IPS DF 6.9 (cell line): ENCODE measurements at places on chromosomes 5 and 9.

GRCh38 chr5:83265318-83265717 is 188.0 kb downstream of the XRCC4 start:
- no peaks in the 10 kb centered on the region for H3K27me3 ChIP-seq
- no peak overlapping the region for H3K4me3 ChIP-seq
- H3K27ac ChIP-seq: no peak overlapping the region
- no peaks in the 10 kb centered on the region for H3K4me1 ChIP-seq

- H3K4me3 ChIP-seq: no peak overlapping the region
- H3K27ac ChIP-seq: no peak overlapping the region
- DNase-seq: no peak
Observed at GRCh38 chr9:82563094-82563493, 499.8 kb downstream of the RASEF start.

DNA sequence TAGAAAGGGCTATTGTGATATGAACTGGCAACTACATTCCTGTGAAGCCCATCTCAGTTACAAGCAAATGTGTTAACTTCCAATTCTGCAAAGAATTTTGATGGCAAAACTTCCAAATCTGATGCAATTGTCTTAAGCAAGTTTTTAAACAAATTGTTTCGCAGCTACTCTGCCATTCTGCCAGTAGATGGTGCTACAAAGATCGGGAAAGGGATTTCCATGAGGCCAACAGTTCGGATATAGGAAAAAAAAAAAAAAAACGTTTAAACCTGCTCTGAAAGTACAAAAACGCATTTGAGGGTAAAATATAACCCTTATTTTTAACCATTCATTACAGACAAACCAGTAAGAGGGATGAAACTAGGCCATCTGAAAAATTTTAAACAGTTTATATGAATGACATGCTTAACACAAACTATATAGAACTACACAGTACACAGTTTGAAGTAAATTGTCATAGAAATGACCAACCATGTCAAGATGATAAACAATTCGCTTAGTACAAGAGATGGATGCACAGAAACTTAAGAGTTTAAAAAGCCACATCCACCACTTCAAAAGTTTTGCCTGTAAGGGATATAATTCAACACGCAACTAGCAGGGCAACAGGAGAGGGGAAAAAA is 2.2 kb downstream of the HNRNPA0 start:
- H3K4me3 ChIP-seq: peak overlapping the region; percentile 98; the same call in 1 of the 2 replicates
- no peak overlapping the region for H3K27ac ChIP-seq
- H3K4me1 ChIP-seq: no peaks in the 10 kb centered on the region; the same call in none of the 2 replicates

GRCh38 chr5:179378116-179378440 is 32.8 kb upstream of the ADAMTS2 start:
- H3K27me3 ChIP-seq: no peaks in the 10 kb centered on the region
- no peak overlapping the region for H3K4me3 ChIP-seq
- H3K4me1 ChIP-seq: no peaks in the 10 kb centered on the region
- H3K27ac ChIP-seq: no peak overlapping the region
- H3K36me3 ChIP-seq: no peaks in the 10 kb centered on the region; the same call in 1 of the 2 replicates

DNA sequence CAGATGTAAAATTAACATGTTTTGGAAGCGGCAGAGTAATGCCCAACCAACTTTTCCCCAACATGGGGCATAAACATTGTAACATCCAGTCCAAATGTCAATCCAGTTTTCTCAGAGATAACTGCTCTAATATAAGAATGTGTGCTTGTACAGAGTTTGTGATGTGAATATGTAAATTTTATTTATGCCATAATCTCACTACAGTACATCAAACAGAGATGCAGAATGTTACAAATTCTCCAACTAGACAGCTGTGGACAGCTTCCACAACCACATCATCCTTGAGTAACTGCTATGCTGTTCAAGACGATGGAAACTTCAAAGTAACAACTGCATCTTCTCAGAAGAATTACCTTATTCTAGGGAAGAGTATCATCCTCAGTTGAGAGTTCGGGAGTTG is 109.9 kb downstream of the GLDC start:
- no peak overlapping the region for H3K27ac ChIP-seq
- H3K4me1 ChIP-seq: no peaks in the 10 kb centered on the region; the same call in 1 of the 2 replicates
- H3K36me3 ChIP-seq: peaks cover 9% of the 10 kb centered on the region; the same call in 1 of the 2 replicates
- no peaks in the 10 kb centered on the region for H3K27me3 ChIP-seq
- DNase-seq: no peak
- no peak overlapping the region for H3K4me3 ChIP-seq

- no peaks in the 10 kb centered on the region for H3K36me3 ChIP-seq
- DNase-seq: no peak
- no peaks in the 10 kb centered on the region for H3K27me3 ChIP-seq
Observed at GRCh38 chr9:16315720-16316119, 554.8 kb downstream of the BNC2 start.

GRCh38 chr5:134603059-134603458 is 29.6 kb downstream of the SAR1B start:
- no peaks in the 10 kb centered on the region for H3K36me3 ChIP-seq
- DNase-seq: no peak
- H3K4me1 ChIP-seq: no peaks in the 10 kb centered on the region
- H3K4me3 ChIP-seq: no peak overlapping the region
- H3K27ac ChIP-seq: no peak overlapping the region
- no peaks in the 10 kb centered on the region for H3K27me3 ChIP-seq
